ENCODE measurements at places on chromosomes 13 and 19.
A peak's percentile ranks its signal among the peaks of the same experiment; 100 is the strongest.

GRCh38 chr19:6739883-6740588 is 556 bp downstream of the TRIP10 start:
- DNase-seq = no peak

DNA sequence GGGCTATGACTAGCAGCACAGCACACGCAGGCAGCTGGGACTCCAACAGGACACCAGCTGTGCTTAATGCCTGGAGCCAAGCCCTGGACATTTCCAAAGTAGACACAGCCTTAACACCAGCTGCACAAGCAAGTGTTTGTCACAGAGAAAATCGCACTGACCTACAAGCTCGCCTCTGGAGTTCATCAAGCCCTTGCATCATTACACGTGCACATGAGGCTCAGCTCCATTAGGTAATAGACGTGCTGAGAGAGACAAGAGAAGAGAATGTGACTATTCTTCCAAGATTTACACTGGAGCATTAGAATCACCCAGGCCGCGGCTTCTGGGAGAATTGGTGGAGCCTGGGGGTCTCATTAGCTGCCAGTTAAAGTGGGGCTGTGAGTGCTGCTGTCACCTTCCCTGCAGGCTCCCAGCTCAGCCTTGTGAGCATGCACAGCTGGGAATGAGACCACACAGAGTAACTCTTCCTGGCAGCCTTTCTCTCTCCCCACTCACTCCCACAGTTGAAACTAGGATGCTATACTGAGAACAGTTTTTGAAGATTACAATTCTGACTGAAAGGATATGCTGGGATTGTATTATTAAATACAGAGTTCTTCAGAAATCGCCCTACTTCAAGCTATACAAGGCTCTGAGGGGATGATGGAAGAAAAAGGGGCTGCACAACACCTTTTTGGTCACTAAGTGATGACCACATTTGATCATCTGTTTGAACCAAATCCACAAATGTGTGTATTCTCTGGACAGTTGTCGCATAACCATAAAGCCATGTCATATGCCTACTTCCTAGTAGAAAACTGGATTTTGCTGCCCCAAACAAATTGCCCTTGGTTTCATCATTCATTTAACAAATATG is 10.5 kb downstream of the STOML3 start:
- DNase-seq = no peak

GRCh38 chr13:29921542-29921941 is 71.1 kb upstream of the UBL3 start:
- no peak for DNase-seq

DNA sequence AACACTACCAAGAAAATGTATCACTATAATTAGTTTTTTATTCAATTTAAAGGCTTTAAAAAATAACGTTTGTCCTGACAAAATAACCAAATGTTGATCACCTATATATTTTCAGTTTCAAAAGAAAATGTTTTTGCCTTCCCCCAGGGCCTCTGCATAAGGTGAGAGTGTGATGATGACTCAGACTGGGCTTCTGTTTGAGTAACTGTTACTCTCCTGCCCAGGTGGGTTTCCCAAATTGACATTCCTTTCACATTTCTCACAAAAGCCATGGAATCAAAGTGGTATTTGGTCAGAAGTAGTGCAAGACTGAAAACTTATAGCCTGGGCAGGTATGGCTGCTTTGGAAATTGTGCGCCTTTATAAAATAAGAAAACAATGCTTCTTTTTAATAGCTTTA is 180.6 kb downstream of the COG6 start:
- DNase-seq = no peak

GRCh38 chr19:41564515-41565378 is 11.2 kb upstream of the CEACAM21 start:
- no peak for DNase-seq

GRCh38 chr13:97353927-97354675 is 79.9 kb upstream of the RAP2A start:
- no peak for DNase-seq

- no peak for DNase-seq
Measured at GRCh38 chr13:52187029-52187423, 27.6 kb upstream of the NEK3 start.

GRCh38 chr19:15974856-15975255 is 26.0 kb downstream of the OR10H4 start:
- DNase-seq = no peak

DNA sequence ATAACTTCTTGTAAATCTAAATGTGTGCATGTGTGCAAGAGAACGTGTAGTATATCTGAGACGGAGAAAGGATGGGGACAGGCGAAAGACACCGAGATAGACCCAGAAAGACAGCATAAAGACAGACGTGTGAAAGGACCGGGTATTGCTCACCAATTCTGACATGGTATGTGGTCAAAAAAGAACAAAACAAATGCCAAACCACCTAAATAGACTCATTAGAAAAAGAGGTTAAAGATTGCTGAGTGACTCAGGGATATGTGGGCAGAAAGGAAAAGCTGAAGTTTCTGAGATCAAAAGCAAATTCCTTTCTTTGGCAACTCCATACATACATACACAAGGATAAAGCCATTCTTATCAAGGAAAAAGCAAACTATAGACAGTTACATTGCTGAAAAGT is 179.7 kb upstream of the TSC22D1 start:
- no peak for DNase-seq

DNA sequence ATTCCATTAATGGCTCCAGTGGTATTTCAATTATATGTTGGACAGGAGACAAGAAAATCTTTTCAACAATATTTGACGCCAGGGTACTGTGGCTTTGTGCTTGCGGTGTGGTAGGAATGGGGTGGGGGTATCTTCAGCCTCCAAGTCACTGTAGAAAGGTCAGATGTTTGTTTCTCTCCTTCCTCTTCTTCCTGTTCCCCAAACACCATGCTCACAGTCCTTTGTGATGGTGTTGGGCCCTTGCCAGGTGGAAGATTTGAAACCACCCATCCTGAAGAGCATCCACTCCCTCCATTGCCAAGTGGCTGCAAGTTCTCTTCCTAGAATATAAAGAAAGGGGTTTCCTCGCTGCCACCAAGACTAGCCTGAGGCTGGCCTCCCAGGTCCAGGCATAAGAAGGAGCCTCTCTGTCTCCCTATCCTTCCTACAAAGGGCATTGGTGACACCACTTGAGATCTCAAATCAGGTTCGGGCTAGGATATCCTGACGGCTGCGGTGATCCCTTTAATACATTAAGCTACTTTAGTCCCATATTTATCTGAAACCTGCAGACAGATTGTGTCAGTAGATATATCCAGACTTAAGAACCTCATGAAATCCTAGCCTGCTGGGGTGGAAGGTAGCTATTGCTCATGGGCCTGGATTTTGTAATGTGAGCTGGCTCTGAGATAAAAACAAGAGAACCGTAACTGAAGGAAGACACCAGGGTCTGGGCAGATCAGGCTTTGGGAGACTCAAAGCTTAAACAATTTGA is 64.3 kb upstream of the SIAH3 start:
- no peak for DNase-seq

DNA sequence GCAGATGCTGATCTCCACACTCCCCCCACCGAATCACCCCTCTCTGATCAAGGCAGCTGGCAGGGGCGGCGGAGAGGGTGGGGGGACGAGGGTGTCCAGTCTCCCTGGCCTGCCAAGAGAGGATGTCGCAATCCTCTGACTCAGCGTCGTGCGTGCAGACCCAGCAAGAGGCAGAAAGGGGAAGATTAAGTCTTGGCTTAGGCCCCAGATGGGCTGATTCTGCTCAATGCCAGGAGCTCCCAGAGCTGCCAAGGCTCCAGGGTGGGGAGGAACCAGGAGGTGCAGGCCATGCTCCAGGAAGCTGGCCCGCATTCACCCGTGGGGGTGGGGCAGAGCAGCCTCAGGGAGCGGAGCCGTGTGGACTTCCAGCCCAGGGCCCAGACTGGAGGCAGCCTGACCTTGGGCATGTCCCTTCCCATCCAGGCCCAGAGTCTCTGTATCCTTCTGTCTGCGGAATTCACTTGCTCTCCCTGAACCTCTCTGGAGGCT is 6.6 kb upstream of the BCL3 start:
- DNase-seq = peak; percentile 42

DNA sequence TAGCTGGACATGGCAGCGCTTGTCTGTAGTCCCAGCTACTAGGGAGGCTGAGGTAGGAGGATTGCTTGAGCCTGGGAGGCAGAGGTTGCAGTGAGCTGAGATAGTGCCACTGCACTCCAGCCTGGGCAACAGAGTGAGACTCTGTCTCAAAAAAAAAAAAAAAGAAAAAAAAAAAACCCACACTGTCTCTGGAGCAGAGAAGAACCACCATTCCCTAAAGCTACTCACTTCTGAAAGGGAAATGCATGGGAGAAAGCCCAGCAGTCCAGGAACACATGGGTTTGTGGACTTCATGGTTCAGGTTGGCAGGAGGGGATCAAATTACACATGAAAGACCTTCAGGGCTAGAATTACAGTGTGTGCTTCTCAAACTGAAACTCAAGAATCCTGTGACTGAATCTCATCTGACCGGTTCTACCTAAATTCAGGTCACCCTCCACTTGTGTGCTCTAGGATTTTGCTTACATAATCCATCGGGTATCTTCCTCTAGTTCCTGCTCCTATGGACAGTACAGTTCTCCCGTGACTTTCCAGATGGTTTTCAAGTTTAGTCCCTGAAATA is 30.2 kb upstream of the CPB2 start:
- DNase-seq = peak; percentile 53

GRCh38 chr13:24313439-24313838 is 4.1 kb downstream of the C1QTNF9 start:
- DNase-seq = no peak

GRCh38 chr19:19642506-19643157 is 825 bp downstream of the GMIP start:
- DNase-seq = no peak

GRCh38 chr13:101397742-101398141 is 18.6 kb downstream of the NALCN start:
- no peak for DNase-seq

- no peak for DNase-seq
Measured at GRCh38 chr19:44113784-44114390, 688 bp downstream of the ZNF225 start.

GRCh38 chr19:18428173-18428786 is 9.1 kb downstream of the SSBP4 start:
- no peak for DNase-seq

- no peak for DNase-seq
Measured at GRCh38 chr13:84096216-84096615, 213.9 kb upstream of the SLITRK1 start.

DNA sequence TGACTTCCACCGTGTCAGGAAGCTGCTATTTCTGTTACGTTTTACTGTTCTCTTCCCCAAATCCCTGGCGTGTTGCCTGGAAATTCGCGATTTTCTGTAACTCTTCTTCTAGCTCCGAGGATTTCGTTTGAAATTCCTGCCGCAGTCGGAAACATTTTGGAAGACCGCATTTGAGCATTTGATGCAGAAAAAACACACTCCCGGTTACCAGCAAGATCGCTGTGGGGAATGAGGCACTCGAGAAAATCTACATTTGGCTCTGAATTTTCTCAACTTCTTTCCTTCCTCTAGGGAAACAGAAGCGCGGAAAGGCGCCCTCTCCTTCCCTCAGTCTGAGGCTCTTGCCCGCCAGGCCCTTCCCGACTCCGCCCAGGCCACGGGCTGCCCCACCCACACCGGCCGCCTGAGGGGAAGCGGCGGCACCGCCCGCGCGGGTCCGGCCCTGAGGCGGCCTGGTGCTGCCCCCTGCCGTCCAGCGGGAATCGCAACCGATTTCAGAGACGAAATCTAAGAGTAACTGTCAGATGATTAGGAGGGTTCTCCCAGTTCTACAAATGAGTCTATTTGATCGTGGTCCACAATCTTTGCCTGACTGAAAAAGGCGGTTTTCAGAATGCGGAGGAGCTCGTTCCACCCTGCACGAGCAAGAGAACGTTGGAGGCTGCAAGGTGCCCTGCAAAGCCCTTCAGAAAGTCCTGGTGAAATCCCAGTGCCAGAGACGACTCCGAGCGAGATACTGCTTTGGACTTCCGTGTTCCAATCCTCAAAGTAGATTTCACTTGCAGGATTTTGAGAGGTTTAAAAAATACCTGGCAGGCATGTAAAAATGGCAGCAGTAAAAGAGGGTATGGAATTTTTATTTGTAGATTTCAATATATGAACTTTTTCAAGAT is 18.4 kb upstream of the TUBGCP3 start:
- peak; percentile 75 for DNase-seq

- DNase-seq = no peak
Measured at GRCh38 chr19:54606230-54606629, 12.8 kb downstream of the LILRA1 start.

GRCh38 chr13:60165391-60166099 is 1.8 kb upstream of the DIAPH3 start:
- no peak for DNase-seq

GRCh38 chr13:101835920-101836319 is 383.4 kb downstream of the ITGBL1 start:
- DNase-seq = no peak

GRCh38 chr19:35204799-35205732 is 23.5 kb downstream of the FAM187B start:
- DNase-seq = no peak

GRCh38 chr19:37986048-37986750 is 79.2 kb downstream of the SIPA1L3 start:
- no peak for DNase-seq

GRCh38 chr19:436413-436950 is 24.4 kb downstream of the SHC2 start:
- DNase-seq = no peak

DNA sequence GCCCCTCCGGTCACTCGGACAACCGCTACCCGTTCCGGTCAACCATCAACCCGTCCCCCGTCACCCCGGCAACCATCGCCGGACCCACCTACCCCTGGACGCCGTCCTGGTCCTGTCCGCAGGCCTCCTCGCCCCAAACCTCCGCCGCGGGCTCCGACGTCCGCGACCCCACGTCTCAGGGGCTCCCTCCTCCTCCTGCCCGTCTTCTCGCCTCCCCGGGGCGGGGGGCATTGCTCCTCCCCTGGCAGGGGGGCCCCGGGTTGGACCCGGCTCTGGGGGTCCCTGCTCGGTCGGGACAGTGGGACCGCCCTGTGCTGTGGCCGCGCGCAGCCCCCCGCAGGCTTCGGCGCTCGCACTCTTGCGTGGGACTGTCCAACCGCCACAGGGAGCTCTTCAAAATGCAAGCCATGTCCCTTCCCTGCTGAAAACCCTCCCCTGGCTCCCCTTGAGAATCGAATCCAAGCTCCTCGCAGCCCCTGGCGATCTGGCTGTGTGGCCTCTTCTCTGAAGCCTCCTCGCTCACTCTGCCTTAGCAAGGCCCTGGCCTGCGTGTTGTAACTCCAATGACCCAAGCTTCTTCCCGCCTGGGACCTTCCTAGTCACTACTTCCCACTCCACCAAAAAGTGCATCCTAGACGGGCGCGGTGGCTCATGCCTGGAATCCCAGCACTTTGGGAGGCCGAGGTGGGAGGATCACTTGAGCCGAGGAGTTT is 8.4 kb downstream of the EPHX3 start:
- no peak for DNase-seq

- DNase-seq = no peak
Measured at GRCh38 chr19:50488389-50489194, 11.9 kb upstream of the GARIN5A start.

Measured in NCI-H510A (cell line).